Esophagus squamous epithelium (tissue), 5 donors: ENCODE measurements at places on chromosomes 3 and 15. TPM values are rescaled to one million over a fixed set of nuclear protein-coding genes. Genes with fewer than 3 reads are reported as not detected.

GRCh38 chr3:76436894-76437293 is 603.0 kb upstream of the ROBO2 start:
- DNase-seq: no peak

ALDH1A2 gene
- 0.44 TPM for total RNA-seq

DNA sequence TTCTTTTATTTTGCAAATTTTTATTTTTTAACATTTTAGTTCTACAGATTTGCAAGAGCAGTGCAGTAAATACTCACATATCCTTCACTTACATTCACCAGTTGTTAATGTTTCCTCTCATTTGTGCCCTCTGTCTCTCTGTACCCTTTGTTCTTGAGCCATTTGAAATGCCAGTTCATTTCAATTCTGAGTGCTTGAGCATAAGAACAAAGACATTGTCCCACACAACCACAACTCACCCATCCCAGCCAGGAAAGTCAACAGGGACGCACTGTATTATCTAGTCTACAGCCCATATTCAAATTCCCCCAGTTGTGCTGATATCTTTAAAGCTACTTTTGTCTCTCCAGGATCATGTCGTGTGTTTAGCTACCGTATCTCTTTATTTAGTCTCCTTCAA is 141.4 kb upstream of the SLC6A11 start:
- DNase-seq: no peak

TIPIN gene
- 7.2 TPM for total RNA-seq

GRCh38 chr3:102006812-102007485 is 157.6 kb downstream of the NFKBIZ start:
- DNase-seq: no peak

DNA sequence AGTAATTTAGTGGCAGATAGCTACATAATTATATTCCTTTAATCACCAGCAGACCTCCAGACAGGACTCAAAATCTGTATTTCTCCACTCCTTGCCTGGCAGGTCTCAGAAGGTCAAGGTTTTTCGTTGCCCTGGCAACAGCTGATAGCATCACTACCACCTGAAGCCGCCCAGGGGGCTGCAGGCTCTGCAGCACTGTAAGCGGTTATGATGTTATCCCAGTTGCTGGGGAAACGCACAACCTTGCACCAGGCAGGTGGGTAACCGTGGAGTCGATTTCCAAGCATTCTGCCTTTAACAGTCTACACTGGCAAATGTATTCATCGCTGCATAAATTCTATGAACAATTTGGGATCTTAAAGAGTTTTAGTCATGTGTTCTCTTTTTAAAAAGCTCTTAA is 756.3 kb downstream of the NTRK3 start:
- no peak for DNase-seq

SLC24A5 gene
- not detected for total RNA-seq

TGM5 gene
- 6.7 TPM for total RNA-seq

- no peak for DNase-seq
Observed at GRCh38 chr3:10602271-10602670, 96.9 kb upstream of the ATP2B2 start.

- DNase-seq: no peak
Observed at GRCh38 chr3:72951259-72951722, 45.3 kb upstream of the PPP4R2 start.
